ENCODE measurements at places on chromosomes 4 and X.

DNA sequence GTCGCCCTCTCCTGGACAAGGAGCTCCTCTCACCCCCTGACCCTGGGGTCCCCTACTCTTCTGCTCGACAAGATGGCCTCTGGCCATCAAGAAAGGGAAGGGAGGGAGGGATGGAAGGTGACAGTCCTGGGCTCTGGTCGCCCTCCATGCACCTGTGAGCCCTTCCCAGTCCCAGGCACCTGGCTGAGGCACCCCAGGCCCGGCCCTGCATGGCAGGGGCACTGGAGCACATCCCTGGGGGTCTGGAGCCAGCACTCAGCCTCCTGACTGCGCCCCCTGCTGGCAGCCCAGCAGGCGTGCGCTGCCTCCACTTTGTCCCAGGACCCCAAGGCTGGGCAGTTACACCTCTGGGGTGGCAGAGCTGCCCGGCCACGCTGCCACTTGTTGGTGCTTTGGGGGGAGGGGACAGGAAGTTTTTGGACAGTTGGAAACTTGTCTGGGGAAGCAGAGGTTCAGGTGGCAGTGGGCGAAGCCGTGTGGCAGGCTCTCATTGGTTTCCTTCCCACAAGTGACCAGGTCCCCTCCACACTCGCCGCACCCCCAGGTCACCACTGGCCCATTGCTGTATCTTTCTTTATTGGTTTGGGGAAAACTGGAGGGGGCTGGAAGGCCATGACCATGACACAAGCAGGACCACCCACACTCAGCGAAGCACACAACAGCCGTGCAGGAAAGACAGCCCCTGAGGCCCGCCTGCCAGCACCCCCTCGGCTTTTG lies 4.3 kb downstream of the PNCK start:
- no peak for DNase-seq

- no peak for DNase-seq
These were observed 16.7 kb upstream of the ANKRD17 start for GRCh38 chr4:73275318-73275654.

- no peak for DNase-seq
These were observed 19.2 kb downstream of the SUPT20HL2 start for GRCh38 chrX:24294619-24295018.

- DNase-seq, result no peak
These were observed 33.9 kb downstream of the RNF150 start for GRCh38 chr4:141099326-141099725.

DNA sequence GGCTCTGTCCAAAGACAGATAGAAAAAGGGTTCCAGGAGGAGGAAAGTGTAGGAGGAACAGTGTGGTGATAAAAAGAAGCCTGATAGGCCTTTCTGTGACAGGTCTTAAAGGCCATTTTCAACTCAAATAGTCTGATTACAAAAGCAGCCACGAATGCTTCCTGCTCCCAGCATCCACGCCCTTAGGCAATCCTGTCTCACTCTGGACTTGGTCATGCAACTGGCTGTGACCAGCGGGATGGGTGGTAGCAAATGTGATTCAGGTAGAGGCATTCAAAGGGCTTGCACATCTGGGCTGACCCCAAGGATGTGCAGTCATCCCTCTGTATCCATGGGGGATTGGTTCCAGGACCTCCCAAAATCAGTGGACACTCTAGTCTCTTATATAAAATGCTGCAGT lies 14.4 kb upstream of the SEPSECS start:
- DNase-seq, result no peak

GRCh38 chr4:173436771-173437265 lies 37.9 kb upstream of the SCRG1 start:
- no peak for DNase-seq

DNA sequence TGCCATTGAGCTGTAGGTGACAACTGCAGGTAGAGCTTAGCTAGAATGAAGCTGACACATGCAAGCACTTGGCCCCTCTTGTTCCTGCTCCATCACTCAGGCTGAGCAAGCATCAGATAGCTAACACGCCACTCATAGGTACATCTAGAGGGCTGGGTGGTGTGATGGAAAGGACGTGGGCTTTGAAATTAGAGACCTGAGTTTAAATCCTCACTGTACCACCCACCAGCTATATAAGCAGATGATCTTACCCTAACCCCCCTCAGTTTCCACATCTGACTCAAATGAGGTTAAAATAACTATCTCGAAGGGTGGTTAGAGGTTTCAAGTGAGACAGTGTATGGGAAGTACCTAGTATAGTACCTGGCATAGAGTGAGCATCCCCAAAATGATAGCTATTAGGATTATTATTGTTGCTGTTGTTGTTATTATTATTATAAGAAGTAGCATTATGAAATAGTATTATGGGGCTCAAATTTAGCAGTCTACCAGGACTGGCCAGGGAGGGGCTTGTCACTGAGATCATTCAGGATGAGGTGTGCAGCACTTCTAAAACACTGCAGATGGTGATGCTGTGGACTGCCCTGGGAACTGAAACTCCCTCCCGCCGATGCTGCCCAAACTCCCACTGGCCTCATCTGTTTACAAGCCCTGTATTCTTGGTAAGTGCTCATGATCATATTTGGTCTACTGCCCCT lies 59.0 kb downstream of the REELD1 start:
- no peak for DNase-seq

- no peak for DNase-seq
These were observed 151.9 kb upstream of the RPS6KA3 start for GRCh38 chrX:20418379-20419150.
